ENCODE measurements at places on chromosomes 7 and 10.

- no peak for DNase-seq
Observed at GRCh38 chr7:14073988-14074387, 84.5 kb upstream of the ETV1 start.

DNA sequence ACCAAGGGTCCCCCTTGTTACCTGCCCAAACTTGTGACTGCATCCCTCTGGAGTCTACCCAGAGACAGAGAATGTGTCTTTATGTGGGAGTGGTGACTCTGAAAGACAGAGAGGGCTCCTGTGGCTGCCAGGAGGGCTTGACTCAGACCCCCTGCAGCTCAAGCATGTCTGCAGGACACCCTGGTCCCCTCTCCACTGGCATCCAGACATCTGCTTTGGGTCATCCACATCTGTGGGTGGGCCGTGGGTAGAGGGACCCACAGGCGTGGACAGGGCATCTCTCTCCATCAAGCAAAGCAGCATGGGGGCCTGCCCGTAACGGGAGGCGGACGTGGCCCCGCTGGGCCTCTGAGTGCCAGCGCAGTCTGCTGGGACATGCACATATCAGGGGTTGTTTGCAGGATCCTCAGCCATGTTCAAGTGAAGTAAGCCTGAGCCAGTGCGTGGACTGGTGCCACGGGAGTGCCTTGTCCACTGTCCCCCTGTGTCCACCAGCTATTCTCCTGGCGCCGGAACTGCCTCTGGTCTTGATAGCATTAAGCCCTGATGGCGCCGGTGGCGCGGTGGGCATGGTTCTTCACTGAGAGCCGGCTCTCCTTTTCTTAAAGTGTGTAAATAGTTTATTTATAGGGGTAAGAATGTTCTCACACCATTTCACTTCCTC is 19.4 kb upstream of the SH2D4B start:
- peak; percentile 79 for DNase-seq

DNA sequence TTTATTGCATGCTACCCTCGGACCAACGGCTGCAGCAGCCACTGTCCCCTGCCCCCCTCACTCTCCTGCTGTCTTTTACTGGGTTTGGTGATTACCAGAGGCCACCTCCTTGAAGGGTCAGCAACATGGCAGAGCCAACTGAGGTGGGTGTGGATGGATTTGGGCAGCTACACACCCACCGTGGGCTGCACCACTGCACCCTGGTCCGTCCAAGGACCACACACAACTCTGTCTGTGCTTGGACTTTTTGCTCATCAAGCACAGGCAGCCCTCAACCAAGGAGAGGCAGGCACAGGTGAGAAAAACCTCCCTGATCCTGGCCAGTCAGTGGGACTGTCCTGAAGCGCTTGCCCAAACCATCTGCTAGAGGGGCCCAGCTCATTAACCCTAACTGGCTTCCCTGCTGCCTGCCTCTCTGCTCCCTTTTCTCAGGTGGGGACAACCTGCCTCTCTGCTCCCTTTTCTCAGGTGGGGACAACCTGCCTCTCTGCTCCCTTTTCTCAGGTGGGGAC is 239.5 kb upstream of the PITRM1 start:
- DNase-seq: no peak

GRCh38 chr10:11787374-11787773 is 35.8 kb upstream of the PROSER2 start:
- DNase-seq: no peak

GRCh38 chr10:102714621-102715455 is at the start of gene SFXN2:
TSS of gene SFXN2 (plus strand) at chr10:102714636. CDS start at chr10:102726637, 12,001 bp downstream.
- peak; percentile 82 for DNase-seq

DNA sequence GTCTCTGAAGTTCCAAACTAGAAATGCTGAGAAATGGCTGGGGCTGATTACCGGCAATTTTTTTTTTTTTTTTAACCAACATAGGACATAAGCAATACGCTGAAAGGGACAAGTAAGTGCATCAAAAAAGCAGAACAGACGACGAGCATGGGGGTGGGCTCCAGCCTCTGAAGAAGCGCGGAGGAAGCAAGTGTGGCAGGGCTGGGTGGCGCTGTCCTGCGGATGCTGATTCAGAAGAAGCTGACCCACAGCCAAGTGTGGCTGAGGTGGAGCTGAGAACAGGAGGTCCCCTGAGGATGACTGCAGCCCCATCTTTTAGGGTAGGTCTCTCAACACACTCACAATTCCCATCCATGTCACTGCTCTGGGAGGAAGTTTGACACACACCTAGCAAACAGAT is 65.6 kb downstream of the CTBP2 start:
- DNase-seq: peak; percentile 66

DNA sequence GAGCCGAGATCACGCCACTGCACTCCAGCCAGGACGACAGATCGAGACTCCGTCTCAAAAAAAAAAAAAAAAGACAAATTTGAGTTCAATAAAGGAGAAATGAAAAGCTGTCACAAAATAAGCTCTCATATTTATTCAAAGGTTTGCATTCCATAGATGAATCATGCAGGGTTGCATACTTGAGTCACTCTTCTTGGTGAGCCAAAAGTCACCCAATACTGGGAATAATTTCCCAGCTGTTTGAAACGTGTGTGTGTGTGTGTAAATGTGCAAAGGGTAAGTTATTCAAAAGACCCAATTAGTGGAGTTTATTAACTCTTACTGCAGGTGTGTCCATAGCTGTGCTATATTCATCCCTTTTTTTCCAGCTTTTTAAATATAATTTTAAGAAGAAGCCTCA is 297.7 kb downstream of the CCDC3 start:
- DNase-seq: no peak

GRCh38 chr7:12715372-12716133 is 28.1 kb downstream of the ARL4A start:
- DNase-seq: peak; percentile 90

GRCh38 chr10:6045878-6046772 is 16.0 kb downstream of the IL2RA start:
- no peak for DNase-seq

DNA sequence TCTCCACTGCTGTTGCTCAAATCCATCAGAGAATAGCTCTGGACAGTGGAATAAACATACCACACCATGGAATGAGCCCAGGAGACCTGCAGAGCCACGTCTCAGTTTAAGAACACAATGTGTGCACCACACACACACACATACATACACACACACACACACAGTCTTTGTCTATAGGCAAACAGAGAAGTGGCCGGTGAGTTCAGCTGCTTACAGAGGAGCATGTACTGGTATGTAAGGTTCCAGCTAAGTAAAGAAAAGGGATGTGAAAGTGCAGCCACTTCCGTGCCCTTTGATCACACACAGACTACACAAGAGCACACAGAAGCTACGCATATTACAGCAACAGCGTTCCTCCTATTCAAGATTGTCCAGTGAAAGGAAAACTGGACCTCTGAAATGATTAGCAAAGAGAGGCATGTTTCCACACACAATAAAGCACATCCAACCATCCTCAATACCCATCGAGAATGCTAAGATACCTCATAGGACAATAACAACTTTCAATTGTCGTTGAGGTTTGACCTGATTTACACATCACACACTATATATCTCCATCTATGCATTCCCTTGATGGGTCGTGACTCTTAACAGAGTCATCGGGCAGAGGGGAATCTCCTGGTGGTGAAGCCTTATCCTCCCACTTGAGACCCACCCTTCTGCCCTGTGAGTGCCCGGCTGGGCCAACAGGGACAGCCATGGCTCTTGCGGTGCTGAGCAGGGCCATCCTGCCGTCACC is 23.6 kb downstream of the SLC35B4 start:
- no peak for DNase-seq

GRCh38 chr10:55048830-55049498 is 247.9 kb upstream of the PCDH15 start:
- no peak for DNase-seq

DNA sequence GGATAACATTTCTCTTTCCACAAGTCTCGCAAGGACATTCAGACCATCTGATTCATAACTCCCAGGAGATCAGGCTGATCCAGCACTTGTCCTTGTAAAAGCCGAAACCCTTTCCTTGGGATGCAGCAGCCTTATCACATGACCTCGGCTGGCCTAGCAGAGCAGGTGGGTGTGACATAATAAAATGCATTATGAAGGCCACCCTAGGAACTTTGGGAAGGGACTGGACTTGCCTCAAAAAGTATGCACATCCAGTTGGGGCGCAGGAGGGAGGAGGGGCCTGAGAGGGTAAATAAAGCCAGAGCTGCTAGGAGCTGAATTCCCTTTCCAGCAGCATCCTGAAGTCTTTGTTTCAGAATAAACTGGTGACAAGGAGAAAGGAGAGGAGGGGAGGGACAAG is 260.8 kb downstream of the SNX13 start:
- DNase-seq: no peak

DNA sequence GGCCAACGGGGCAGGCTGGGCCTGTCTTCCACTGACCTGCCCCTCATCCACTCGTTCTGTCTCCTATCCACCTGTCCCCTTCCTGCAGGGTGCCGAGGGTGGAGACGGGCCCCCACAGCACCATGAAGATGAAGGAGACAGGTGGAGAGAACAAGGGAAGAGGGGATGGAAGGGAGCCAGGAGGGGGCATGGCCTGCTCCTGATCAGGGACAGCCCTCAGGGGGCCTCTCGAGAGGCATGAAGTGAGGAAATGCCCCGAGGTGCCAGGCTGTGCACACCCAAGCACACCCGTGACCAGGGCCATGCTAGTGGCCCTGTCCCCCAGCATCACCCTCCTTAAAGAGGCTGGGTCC is 111.2 kb downstream of the ZMIZ1 start:
- no peak for DNase-seq

- peak; percentile 41 for DNase-seq
Observed at GRCh38 chr10:79434223-79434687, 11.2 kb downstream of the ZCCHC24 start.

GRCh38 chr10:42549851-42550250 is 88.5 kb downstream of the ZNF33B start:
- DNase-seq: no peak

DNA sequence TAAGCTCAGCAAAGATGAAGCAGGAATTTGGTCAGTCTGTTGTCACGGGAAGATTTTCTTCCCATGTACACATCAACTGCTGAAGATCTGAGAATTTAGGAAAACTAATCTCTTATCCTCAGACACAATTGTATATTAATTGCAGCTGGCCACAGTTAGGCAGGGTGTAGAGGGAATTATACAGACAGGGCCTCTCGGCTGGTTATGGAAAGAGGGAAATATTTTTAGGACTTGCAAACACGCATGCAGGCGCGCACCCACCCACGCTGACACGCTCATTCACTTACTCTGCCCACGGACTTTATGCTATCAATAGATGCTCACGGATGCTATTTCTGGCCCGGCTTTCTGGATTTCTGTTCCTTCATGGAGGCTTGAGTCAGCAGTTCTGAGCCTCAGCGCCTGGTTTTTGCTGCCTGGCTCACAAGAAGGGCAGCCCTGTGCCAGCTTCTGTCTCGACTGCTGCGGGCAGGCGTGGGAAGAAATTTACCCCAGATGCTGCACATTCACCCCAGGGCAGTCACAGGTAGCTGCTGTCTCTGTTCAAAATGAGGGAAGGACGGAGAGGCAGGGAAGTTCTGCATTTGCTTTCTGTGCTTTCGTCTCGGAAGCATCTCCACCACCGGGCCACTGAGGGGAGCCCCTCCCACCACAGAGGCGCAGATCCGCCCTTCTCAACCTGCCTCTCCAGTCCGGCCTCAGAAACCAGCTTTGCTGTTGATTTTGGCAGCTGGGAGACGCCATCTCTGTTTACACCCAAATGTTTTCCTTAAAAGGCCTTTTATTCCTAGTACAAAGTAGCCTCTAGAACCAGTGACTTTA is 116.3 kb upstream of the BTBD16 start:
- DNase-seq: no peak

GRCh38 chr10:127216786-127217185 is 20.4 kb upstream of the INSYN2A start:
- DNase-seq: no peak

DNA sequence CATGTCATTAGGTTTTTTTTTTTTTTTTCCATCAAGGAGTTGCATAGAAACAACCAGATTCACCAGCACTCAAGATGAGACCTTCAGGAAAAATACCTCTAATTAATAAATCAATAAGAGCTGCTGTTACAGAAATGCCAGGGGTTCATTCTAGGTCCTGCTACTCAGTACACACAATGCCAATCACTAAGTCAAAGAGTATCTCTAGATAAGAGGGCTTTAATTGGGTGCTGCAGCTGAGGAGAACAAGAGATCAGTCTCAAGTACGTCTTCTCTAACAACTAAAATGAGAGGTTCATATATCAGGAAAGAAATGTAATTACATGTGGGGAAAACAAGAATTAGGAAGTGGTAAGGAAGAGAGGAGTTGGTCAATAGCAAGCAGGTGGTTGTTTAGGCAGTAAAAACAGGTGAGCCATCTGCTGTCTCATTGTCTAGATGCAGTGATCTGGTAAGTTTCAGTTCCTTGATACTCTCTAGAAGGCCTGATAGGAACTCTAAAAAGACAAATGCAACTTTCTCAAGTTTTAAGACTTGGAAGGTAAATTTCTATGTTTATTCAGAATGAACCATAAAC is 272.9 kb upstream of the ZWINT start:
- DNase-seq: no peak

- no peak for DNase-seq
Observed at GRCh38 chr7:106620676-106621075, 40.3 kb downstream of the CCDC71L start.

- DNase-seq: no peak
Observed at GRCh38 chr7:156527458-156527890, 113.1 kb upstream of the RNF32 start.

DNA sequence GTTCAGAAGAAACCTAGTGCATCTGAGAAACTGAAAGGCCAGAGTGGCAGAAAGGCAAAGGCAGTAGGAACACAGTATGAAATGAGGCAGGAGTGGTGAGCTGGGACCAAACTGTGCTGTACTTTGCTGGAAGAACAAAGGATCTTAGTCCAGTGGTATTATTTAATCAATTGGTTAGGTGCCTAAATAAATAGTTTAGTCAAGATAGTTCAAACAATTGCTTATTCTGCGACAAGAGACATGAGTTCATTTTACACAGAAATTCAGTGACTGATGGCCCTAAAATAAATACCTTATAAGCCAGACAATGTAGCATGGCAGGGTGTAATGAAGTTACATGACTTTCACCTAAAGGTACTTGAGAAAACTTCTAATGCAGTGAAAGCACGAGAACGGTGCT is 181.8 kb upstream of the LRRN3 start:
- DNase-seq: no peak

DNA sequence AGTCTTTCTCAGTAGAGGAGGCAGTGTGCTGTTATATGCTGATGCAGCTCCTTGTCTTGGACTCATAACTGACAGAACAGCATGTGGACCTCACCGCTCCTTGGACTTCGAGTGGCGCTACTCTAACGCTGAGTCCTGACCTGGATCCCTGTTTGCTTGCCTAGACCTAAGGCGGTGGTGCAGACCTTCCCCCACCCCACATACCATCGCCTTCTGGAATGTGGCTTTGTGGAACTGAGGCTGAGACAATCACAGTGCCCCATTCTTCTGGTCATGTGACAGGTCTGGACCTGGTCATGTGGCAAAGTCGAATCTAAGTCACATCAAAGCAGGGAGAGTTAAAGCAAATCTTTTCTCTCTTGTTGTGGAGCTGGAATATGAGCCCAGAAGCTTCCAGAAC is 190.7 kb upstream of the MKI67 start:
- DNase-seq: no peak

DNA sequence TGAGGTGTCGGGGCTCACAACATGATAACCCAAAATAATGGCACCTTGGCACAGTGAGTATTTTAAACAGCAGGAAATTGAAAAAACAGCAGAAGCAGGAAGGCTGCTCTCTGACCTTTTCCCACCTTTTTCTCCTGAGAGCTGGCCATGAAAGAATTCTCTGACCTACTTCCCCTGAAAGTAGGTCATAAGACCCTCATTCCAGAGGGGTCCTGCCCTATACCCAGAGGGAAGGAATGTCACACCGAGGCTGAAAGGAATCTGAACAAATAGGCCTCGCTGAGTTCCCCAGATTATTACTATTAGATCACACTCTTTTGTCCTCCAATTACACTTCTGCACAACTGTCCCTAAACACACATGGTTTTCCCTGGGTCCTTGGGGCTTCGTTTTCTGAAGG is 18.8 kb downstream of the CPVL start:
- DNase-seq: no peak
